ENCODE measurements at places on chromosomes 11 and 22.

DNA sequence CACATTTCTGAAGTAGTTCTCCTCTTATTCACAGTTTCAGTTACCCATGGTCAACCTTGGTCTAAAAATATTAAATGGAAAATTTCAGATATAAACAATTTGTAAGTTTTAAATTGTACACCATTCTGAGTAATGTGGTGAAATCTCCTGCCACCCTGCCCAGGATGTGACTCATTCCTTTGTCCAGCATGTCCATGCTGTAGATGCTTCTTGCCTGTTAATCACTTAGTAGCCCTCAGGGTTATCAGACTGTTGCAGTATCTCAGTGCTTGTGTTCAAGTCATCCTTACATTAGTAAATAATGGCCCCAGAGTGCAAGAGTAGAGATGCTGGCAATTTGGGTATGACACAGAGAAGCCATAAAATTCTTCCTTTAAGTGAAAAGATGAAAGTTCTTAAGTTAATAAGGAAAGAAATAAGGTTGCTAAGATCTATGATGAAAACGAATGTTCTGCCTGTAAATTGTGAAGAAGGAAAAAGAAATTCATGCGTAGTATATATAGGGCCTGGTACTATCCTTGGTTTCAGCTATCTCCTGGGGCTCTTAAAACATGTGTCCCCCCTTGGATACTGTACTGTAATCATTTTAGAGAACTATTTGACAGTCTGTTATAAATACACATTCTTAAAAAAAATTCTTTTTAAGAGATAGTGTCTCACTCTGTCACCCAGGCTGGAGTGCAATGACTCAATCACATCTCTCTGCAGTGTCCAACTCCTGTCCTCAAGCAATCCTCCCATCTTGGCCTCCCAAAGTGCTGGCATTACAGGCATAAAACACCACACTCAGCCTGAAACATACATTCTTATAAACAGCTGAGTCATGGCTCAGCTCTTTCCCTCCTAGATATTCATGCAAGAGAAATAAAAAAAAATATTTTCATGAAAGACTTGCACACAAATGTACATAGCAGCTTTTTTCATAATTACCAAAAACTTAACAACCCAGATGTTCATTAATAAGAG lies 31.3 kb downstream of the MTNR1B start:
- DNase-seq: no peak

GRCh38 chr11:10042699-10043098 lies 251.3 kb downstream of the SBF2 start:
- DNase-seq: no peak

DNA sequence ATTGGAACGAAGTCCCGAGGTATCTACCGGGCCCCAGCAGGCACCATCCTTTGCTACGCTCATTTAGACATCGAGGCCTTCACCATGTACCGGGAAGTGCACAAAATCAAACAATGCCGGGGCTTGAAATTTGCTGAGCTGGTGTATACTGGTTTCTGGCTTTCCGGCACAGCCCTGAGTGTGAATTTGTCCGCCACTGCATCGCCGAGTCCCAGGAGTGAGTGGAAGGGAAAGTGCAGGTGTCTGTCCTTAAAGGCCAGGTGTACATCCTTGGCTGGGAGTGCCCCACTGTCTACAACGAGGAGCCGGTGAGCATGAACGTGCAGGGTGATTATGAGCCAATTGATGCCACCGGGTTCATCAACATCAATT lies 158.8 kb upstream of the GUCY1A2 start:
- DNase-seq: no peak

DNA sequence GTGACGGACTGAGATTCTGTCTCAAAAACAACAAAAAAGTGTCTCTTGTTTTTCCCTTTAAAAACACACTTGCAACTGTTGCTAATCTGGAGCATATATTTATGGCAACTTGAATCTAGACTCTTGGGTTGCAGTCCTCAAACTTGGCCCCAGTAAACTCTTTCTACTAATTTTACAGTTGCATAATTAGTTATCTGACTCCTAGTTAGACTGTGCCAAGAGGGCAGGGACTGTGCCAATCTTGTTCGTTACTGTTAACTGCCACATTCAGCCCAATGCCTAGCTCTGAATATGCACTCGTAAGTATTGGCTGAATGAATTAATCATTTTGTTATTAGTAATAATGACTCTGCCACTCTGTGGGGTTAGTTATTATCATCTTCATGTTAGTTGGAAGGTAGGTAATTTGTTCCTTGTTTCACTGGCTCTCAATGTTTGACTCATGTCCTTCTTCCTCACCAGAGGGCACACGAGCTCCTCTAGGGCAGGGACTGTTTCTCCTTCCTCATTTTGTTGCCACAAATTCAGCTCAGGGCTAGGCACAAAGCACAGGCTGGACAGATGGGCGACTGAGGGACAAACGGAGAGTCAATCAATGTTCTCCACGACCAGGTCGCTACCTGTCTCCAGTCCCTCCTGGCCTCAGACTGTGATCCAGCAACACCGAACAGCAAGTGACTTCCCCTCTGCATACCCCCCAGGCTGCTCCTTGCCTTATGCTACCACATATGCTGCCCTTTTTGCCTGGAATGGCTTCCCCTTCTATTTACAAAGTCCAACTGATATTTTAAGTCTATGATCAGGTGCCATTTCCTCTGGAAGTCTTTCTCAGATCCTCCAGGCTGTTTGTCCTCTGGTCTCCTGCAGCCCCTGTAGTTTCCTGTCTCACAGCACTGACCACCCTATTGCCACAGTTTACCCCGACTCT lies 9.0 kb downstream of the CLPB start:
- no peak for DNase-seq

GRCh38 chr11:70494559-70495350 lies 96.4 kb downstream of the CTTN start:
- no peak for DNase-seq

DNA sequence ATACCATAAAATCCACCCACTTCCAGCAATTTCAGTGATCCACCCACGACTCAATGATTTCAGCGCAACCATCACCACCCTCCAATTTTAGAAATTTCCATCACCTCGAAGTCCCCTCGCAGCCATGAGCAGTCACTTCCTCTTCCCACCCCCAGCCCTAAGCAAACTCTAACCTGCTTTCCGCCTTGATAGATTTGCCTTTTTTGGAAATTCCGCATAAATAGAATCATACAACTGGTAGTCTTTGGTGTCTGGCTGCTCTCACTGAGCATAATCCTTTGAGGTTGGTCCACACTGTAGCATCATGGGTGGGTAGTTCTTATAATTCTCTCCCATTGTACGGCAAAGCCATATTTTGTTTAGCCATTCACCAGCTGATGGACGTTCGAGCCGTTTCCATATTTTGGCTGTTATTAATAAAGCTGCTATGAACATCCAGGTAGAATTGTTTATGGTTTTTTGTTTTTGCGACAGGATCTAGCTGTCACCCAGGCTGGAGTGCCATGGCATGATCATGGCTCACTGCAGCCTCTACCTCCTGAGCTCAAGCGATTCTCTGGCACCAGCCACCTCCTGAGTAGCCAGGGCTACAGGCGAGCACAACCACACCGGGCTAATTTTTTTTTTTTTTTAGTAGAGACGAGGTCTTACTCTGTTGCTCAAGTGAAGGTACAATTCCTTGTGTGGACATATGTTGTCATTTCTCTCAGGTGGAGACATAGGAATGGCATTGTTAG lies 16.0 kb downstream of the PIM3 start:
- DNase-seq: peak; percentile 47

- no peak for DNase-seq
Observed at GRCh38 chr22:32416556-32417085, 4.6 kb upstream of the RTCB start.

DNA sequence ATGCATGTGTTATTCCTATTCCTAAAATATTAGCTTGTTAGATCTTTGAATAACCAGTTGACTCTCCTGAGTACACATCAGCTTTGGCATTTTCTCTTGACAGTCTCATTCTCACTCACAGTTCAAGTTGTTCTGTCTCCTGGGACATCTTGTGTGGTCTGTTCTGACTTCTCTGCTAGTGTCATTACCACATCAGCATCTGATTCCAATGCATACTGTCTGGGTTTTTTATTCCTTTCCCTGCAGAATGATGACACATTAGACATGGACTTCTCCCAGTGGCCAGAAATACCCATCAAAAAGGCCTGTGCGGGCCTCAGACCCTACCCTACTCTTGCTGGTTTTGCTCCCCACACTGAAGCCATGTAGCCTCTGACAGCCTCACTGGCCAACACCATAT lies 2.7 kb downstream of the ZNF74 start:
- DNase-seq: no peak

GRCh38 chr11:86983021-86983488 lies 27.9 kb upstream of the FZD4 start:
- no peak for DNase-seq

- DNase-seq: no peak
Observed at GRCh38 chr11:113505046-113505445, 29.8 kb upstream of the DRD2 start.

DNA sequence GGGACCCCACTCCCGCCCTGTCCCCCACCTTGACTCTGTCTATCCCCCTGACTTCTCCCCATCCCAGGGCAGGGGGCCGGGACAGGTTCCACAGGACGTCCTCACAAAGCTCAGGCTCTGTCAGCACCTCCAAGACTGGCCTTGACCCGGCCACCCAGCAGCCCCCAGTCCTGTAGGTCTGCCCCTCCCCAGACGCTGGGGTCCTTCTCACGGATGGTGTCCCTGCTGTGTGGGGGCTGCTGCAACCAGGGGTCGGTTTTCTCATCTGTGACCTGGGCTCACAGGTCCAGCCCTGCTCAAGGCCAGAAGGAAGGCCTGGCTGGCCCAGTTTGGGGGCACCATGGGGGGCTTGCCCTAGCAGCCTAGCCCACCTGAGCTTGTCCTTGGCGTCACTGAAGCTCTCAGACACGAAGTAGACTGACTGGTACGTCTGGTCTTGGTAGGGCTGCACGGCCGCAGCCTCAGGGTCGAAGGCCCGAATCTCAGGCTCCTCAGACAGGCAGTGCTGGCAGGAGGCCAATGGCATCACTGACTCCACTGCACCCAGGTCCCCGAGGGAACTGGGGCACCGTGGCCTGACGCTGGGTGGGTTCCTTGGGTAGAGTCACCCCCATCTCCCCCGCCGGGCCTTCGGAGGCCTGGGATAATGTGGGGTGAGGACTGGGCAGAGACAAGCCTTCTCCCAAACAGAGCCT lies 4.0 kb upstream of the INS start:
- no peak for DNase-seq

DNA sequence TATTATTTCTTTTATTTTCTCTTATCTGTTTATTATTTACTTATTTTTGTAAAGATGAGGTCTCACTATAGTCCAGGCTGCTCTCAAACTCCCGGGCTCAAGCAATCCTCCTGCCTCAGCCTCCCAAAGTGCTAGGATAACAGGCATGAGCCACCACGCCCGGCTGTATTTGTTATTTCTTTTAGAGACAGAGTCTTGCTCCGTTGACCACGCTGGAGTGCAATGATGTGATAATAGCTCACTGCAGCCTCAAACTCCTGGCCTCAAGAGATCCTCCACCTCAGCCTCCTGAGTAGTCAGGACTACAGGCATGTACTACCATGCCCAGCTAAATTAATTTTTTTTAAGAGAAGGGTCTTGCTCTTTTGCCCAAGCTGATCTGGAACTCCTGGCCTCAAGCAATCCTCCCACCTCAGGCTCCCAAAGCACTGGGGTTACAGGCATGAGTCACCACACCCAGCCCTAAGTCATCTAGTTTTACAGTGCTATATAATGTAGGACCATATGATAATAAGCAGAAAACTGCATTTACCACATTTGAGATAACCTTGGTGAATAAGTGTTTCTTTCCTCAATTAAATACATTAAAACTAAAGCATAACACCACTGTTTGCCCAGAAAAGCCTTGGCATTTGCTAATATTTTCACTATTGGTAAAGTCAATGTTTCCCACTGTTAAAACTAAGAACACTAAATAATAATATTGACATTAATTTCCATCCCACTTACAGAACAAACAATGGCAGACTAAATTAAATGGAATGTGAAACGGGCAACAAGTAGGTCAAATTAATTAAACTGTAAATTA lies 127.5 kb downstream of the SIK3 start:
- DNase-seq: no peak

- DNase-seq: no peak
Observed at GRCh38 chr11:109422870-109423465, 978 bp downstream of the C11orf87 start.

- no peak for DNase-seq
Observed at GRCh38 chr11:103648054-103648453, 388.4 kb upstream of the DDI1 start.

DNA sequence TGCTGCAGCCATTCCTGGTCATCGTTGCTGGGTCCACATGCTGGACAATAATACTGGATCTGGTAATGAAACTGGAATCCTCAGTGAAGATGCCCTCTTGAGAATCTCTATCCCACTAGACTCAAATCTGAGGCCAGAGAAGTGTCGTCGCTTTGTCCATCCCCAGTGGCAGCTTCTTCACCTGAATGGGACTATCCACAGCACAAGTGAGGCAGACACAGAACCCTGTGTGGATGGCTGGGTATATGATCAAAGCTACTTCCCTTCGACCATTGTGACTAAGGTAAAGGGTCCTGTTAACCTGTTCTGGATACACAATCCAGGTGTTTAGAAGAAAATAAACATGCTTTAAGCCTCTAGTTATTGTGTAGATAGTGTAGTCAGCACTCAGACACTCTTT lies 46.9 kb upstream of the SLC22A25 start:
- no peak for DNase-seq

GRCh38 chr22:26660961-26661578 lies 3.7 kb downstream of the MIAT start:
- no peak for DNase-seq

DNA sequence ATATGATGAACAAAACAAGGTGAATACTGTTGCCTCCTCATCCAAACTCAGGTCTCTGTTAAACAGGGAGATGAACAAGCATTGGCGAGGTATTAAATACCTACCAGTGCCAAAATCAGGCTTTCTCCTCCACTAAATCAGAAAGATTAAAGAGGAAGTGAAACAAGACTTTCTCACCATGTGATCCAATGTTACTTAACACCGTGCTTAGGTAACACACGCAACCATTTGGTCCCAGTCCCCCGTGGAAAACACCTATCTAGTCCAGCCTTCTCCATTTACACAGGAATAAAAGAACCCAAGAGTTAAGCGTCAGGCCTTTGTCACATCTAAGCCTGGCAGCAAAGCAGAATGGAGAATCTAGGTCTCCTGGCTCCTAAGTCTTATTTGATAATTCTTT lies 34.5 kb downstream of the TENM4 start:
- DNase-seq: no peak

- no peak for DNase-seq
Observed at GRCh38 chr22:17778412-17778976, 4.2 kb upstream of the BID start.

GRCh38 chr11:68689737-68690625 lies 5.6 kb downstream of the GAL start:
- no peak for DNase-seq

- DNase-seq: no peak
Observed at GRCh38 chr11:121337740-121338272, 45.2 kb downstream of the SC5D start.

DNA sequence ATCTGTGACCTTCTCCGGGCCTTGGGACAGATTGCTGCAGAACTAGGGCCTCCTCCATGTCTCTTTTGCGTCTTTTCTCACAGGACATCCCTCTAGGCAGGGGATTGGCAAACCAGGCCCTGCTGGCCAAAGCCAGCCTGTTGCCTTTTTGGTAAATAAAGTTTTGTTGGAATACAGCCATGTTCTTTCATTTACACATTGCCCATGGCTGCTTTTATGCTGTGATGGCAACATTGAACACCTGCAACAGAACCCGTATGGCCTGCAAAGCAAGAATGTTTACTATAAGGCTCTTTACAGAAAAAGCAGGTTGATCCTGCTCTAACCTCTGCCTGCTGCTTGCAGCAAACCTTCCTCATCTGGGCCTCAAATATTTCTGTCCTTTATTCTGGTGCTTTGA lies 56.8 kb upstream of the B3GAT1 start:
- no peak for DNase-seq

- no peak for DNase-seq
Observed at GRCh38 chr11:114291842-114292680, 4.1 kb upstream of the NNMT start.
